ENCODE measurements at places on chromosomes 2 and 18.

GRCh38 chr18:69885841-69886531 lies 61.7 kb downstream of the CD226 start:
- DNase-seq, result peak; percentile 26

- no peak for DNase-seq
These were observed 579 bp downstream of the STAT4 start for GRCh38 chr2:191150230-191150599.

DNA sequence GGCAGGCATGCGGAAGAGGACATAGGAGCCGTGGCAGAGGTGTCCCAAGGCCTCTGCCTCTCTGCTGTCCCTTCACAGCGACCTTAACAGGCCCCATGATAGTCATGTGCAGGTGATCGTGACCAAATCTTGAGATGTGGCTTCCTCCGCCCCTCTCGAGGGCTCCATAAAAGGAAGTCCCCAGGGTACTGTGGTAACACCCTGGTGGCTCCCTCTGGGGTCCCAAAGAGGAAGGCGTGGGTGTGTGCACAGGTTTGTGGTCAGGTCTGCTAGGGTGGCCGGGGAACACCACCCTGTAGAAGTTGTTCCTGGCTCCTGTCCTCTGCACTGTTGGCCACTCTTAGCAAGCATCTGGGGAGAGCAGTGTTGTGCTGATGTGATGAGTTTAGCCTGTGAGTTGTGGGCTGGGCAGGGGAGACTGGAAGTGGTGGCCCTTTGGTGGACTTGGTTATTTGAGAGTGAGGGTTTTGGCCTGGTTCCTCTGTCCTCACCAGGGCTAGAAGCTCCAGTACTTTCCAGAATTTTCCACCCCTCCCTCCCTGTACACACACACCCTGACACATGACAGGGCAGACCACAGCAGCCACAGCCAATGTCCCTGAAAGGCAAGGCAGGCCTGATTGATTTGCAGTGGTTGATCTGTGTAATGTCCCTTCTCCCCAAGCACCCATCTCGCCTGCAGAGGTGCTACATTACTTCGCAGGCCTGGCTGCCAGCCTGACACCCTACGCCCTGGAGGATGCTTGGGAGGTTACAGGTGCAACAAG lies 68.9 kb upstream of the BOD1L2 start:
- DNase-seq, result peak; percentile 72

DNA sequence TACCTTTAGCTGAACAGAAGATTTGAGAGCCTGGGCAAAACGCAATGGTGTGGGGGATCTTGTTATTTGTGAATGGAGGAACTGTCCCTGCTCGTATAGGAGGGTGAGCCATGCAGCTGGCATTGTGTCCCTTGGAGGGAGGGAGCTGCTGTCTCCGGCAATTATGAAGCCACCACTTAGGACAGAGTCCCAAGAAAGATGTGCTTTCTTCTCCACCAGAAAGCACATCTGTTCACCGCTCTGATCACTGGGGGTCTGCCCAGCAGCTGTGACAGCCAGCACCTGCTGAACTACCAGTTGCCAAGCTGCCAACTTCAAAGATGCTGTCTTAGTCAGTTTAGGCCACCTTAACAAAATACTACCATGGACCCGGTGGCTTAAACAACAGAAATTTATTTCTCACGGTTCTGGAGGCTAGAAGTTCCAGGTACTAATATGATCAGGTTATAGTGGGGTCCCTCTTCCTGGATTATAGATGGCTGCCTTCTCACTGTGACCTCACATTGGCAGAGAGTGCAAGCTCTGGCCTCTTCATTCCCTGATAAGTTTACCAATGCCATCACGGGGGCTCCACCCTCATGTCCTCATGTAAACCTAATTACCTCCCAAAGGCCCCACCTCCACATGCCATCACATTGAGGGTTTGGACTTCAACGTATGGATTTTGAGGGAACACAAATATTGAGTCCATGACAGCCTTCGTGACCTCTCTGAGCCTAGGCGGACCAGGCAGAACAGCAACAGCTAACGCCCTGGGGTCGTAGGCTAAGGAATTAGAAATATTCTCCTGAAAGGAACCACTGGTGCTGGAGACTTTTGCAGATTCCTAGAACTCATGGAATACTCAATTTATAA lies 148.3 kb downstream of the RHBDD1 start:
- DNase-seq, result no peak

GRCh38 chr2:219573166-219573565 lies 1.1 kb downstream of the INHA start:
- DNase-seq, result no peak

- DNase-seq, result no peak
These were observed 12.7 kb upstream of the MYCN start for GRCh38 chr2:15927551-15928218.

DNA sequence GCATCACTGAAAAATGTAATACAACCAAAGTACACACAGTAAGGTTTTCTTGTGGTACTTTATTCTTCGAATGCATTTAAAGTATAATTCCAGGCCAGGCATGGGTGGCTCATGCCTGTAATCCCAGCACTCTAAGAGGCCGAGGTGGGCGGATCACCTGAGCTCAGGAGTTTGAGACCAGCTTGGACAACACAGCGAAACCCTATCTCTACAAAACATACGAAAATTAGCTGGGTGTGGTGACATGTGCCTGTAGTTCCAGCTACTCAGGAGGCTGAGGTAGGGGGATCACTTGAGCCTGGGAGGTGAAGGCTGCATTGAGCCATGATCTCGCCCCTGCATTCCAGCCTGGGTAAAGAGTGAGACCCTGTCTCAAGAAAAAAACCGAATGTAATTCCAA lies 3.9 kb upstream of the TTC39C start:
- no peak for DNase-seq

DNA sequence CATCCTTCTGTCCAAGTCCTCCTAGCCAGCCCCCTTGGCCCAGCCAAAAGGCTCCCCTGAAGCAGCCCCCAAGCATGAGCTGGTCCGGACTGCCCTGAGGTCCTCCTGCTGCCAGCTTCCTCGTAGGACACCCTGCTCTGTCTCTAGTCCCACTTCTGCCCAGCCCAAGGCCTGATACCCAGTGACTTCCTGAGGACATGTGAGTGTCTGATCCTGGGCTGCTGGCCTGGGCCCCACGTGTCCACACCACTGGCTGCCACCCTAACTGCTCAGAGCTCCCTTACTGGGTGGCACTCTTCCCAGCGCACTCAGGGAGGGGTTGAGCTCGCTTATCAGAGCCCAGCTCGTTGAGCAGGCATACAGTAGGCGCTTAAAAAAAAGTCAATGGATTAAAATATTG lies 34.4 kb upstream of the PDIA6 start:
- DNase-seq, result no peak

GRCh38 chr18:36296650-36297416 lies 680 bp upstream of the FHOD3 start:
- peak; percentile 18 for DNase-seq

- DNase-seq, result peak; percentile 23
These were observed 216.6 kb downstream of the RTP5 start for GRCh38 chr2:242085941-242086621.

- DNase-seq, result no peak
These were observed 172.8 kb downstream of the RNF144A start for GRCh38 chr2:7089898-7090510.

GRCh38 chr2:131641414-131642206 lies 113.9 kb downstream of the CCDC74A start:
- no peak for DNase-seq

GRCh38 chr2:43773876-43774613 lies at the start of gene DYNC2LI1:
TSS of gene DYNC2LI1 (plus strand) at chr2:43774039. CDS start at chr2:43774139, 100 bp downstream.
- DNase-seq, result peak; percentile 85

GRCh38 chr18:41765460-41765859 lies 189.6 kb upstream of the PIK3C3 start:
- no peak for DNase-seq

GRCh38 chr2:143140864-143141661 lies 11.8 kb downstream of the ARHGAP15 start:
- no peak for DNase-seq

GRCh38 chr2:88329815-88330603 lies 122.5 kb downstream of the FOXI3 start:
- no peak for DNase-seq

DNA sequence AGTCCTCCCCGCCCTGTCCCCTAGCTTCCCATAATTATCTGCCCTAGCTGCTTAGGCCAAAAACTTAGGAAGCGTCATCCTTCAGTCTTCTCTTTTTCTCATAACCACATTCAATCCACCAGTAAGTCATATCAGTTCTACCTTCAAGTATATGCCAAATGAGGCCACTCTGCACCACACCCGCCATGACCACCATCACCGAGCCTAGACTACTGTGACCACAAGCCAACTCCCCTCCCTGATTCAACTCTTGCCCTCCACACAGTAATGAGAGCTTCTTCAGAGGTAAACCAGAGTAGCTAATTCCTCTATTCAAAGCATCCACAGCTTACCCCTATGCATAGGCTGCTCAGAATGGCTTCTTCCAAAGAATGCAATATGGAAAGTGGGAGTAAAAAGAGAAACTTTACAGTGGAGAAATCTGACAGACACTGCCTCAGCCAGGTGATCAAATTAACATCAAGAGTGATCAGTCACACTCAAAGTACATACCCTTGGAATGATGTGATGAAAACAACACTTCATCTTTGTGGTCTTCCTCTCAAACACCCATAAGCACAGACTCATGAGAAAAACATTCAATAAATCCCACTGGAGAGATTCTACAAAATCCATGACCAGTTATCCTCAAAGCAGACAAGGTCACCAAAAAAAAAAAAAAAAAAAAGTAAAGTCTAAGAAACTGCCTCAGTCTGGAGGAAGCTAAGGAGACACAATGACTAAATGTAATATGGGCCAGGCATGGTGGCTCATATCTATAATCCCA lies 17.7 kb downstream of the MBOAT2 start:
- no peak for DNase-seq

- no peak for DNase-seq
These were observed 161.5 kb downstream of the ZNF521 start for GRCh38 chr18:25190472-25190871.

GRCh38 chr2:109141727-109142283 lies 12.8 kb downstream of the SH3RF3 start:
- DNase-seq, result no peak

- DNase-seq, result peak; percentile 60
These were observed 673 bp downstream of the PCBP1 start for GRCh38 chr2:70087702-70088597.

DNA sequence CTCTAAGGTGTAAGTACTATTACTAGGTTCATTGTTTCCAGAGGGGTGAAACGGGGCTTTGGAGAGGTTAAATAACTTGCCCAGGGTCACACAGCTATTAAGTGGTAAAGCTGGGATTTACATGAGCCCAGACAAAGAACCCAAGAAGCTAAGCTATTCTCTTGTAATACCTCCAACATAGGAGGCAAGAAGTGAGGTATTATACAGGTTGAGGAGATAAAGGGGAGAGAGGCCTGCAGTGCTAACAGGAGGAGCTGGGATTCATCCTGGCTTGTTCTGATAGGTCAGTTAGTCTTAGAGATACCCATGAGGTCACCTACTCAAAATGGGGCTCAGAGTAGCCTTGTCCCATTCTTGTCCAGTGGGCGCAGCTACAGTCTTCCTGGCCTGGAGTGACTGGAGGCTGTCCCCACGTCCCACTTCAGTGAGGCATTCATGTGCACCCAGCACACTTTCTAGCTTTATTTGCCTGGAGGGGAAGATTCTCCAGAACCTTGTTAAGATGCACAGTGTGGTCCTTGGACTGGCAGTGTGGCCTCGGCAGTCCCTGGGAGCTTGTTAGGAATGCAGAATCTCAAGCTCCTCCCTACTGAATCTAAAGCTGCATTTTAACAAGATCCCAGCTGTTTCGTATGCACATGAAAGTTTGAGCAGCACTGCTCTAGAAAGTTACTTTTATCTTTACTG lies 63.5 kb downstream of the MEIS1 start:
- DNase-seq, result no peak

- DNase-seq, result peak; percentile 47
These were observed 708 bp upstream of the RPIA start for GRCh38 chr2:88690591-88691338.

GRCh38 chr2:162732946-162733698 lies 105.4 kb downstream of the KCNH7 start:
- no peak for DNase-seq

DNA sequence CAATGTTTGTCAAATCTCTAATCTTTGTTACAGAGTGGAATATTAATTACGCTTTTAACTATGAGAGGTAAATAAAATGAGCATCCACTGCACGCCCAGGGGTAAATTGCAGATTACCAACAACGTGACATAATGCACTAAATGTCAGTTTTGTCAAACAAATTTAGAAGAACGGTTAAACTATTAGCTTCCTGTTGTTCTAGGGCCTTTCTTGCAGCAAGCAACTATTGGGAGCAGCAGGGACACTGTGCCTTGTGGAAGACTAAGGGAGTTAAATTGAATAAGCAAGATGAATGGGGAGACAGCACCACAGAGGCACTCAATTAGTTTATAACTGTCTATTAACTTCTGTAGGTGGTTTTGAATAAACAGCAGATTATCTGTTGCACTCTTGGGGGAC lies 391.0 kb upstream of the RAB12 start:
- DNase-seq, result no peak

DNA sequence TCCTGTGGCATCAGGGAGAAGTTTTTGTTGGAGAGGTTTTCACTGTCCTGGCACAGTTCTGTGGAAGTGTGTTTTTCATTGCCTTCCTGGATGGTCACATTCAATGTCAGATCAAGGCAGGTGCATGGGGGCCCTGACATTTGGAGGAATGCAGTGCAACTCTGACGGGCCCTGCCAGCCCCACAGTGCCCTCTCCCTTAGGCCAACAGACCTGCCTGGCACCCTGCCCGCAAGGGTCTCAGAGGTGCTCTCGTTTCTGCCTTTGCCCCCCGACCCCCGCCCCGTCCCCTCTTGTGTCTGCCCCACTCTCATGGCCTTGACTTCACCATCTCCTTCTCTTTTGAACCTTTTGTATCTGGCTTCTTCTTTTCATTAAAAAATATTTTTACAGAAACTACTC lies 257.2 kb upstream of the HDAC4 start:
- no peak for DNase-seq

DNA sequence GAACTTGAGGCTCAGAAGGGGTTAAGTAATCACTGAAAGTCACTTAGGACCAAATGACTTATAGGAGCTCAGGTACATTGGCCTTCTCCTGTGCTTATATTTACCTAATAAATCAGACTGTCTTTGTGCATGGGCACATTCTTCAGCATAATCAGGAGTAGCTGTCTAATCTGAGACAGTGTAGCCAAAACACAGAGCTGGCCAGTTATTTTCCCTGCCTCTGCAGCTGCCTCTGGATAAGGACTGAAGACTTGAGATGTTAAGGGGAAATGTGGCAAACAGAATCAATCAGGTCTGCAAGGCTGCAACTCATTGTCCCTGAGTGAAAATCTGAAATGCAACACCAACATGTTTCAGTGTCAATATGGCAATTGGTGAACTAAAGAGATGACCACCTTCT lies 1.5 kb downstream of the FSHR start:
- DNase-seq, result no peak

- DNase-seq, result no peak
These were observed 361.2 kb downstream of the LRRTM4 start for GRCh38 chr2:77161009-77161408.

- DNase-seq, result no peak
These were observed 195.6 kb downstream of the TGIF1 start for GRCh38 chr18:3645384-3646156.

- no peak for DNase-seq
These were observed 434.8 kb upstream of the CHST9 start for GRCh38 chr18:27619906-27620305.

GRCh38 chr2:68046224-68046623 lies 16.6 kb downstream of the C1D start:
- no peak for DNase-seq

GRCh38 chr2:136363900-136364299 lies 246.0 kb upstream of the CXCR4 start:
- DNase-seq, result no peak
